ENCODE measurements at places on chromosomes 2 and 18.

- no peak for DNase-seq
Observed at GRCh38 chr2:16330571-16330970, 335.1 kb downstream of the CYRIA start.

DNA sequence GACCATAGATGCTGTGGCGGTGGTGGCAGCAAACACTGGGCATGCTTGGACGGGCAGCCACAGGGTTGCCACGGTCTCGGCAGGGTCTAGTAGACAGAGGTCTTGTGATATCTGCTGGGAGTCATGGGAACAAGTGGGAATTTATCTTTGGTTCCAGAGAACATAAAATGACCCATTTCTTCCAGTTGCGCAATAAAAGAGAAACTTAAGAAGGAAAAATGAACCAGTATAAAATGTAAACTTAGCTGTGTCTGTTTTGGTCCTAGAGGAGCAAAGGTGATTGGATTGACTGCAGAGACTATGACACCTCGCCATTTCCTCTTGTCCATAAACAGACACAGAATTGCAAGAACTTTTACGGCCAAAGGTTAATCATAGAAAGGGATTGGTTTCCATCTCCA lies 132.6 kb upstream of the RBBP8 start:
- DNase-seq, result peak; percentile 48

DNA sequence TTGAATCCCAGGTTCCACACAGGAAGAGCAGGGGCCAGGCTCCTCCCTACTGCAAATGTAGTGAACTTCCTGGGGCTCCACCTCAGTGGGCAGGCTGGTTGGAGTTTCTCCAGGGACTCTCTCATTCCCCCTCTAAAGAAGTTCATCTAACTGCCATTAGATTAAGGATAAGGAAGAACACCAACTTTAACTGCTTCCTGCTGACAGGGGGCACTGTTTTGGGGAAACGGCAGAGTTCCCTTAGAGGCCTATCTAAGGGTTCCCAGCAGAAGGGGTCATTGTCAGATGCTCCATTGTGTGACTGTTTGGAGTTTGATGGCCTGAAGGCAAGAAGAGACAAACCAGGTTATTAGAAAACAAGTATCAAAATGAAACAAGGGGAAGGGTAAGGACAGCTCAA lies 2159.7 kb upstream of the PIK3C3 start:
- DNase-seq, result no peak

GRCh38 chr2:221267773-221268425 lies 304.2 kb downstream of the EPHA4 start:
- no peak for DNase-seq

- DNase-seq, result no peak
Observed at GRCh38 chr18:6644836-6645627, 84.5 kb upstream of the ARHGAP28 start.
